ENCODE measurements at places on chromosomes 1 and 21. TPM values are rescaled to one million over a fixed set of nuclear protein-coding genes. Genes with fewer than 3 reads are reported as not detected.

DNA sequence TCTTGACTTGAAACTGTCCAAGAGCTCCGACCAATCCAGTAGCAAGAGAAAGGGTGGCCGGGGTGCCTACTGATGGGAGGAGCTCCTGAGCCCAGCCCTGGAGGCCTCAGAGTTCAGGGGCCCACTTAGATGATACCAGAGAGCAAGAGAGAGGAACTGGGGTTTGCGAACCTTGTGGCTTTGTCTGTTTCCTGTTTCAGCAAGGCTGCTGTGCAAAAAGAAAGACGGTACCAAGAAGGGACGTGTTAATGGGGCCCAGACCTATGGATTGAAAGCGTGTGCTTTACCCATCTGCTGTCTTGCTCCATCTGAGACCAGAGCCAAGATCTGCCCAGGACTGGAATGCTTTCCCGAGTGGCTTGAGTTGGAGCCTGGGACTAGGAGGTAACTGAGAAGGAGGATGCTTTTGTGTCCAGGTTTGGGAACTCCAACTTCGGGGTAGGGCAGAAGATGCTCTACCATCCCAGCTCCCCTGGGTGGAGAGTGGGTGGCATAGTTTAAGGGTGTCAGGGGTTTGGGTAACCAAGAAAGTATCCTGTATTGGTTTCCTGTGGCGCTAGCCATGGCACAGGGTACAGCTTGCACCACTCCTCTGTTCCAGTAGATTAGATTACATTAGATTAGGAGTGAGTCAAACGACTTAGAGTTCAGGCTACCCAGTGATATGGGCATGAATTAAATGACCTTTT lies at the start of gene TRAF3IP3:
TRAF3IP3 (plus strand) TSS at position 128 of the 689 bp plus-strand sequence. CDS start 3,987 bp downstream, outside the sequence.
- no peak for DNase-seq

GRCh38 chr1:198680174-198680875 lies 41.5 kb downstream of the PTPRC start:
- no peak for DNase-seq

DNA sequence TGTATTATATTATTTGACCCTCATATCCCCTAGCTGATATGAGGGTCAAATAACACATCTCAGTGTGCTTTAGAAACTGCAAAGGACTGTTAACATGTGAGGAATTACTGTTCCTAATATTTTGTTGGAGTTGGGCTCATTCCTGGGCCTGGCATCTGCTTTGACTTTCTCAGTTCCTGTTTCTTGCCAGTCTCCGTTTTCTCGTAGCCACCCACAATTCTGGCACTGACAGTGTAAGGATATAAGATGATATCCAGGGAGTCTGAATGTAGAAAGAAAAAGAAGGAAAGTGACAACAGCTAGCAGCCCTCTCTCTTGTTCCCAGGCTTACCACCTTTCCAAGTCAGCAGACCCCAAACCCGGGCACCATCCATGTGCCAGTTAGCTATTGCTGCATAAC lies 54.4 kb upstream of the SCMH1 start:
- no peak for DNase-seq

DNA sequence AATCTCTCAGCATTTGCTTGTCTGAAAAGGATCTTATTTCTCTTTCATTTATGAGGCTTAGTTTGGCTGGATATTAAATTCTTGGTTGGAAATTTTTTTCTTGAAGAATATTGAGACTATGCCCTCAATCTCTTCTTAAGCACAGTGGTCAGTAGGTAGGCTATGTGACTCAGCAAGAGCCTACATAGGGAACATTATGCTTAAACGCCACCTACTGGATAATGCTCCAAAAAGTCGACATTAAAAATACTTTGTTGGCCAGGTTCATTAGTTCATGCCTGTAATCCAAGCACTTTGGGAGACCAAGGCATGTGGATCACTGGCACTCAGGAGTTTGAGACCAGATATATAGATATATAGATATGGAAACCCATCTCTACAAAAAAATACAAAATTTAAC lies 678.0 kb upstream of the USP24 start:
- DNase-seq = peak; percentile 57

- DNase-seq = no peak
These were observed 69.1 kb upstream of the STUM start for GRCh38 chr1:226479474-226479873.

DNA sequence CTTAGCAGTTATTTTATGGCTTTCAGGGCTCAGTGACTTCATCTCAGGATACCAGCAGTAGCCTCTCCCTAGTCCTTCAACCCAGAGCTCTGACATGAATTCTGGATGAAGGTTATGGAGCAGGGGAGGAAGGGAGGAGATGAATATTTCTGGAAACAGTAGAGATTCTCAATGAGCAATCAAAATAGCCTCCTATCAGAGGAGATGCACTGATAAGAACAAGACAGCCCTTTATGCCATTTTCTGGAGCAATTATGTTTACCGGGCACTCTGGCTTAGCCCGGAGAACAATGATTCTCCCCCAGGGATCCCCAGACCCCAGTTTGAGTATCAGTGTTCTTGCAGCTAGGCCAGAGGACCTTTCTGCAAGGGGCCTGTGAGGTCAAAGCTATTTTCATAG lies 37.9 kb upstream of the EDARADD start:
- no peak for DNase-seq

GRCh38 chr21:38440746-38441145 lies 57.5 kb downstream of the ERG start:
- DNase-seq = peak; percentile 92

- DNase-seq = no peak
These were observed 10.0 kb upstream of the C8A start for GRCh38 chr1:56844545-56845136.

DNA sequence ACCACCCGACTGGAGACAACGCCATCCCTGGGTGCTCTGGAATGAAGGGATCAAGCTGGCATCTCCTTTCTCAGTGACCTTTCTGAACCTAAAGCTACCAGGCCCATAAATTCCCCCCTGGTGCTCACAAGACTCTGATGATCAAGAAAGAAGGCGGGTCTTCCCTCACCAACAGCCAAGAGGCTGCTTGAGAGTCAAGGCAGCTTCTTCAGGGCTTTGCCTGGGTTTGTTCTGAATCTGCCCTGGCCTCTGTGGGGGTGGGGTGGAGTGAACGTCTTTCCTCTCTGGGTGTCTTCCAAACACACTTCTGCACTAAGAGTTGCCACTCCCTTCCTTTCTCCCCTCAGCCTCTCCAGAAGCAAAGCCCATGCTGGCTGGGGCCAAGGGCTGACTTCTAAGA lies 36.1 kb downstream of the CD247 start:
- DNase-seq = no peak

GRCh38 chr1:5868931-5869500 lies 123.2 kb downstream of the NPHP4 start:
- DNase-seq = no peak

GRCh38 chr1:40664167-40664537 lies 1.3 kb downstream of the RIMS3 start:
- DNase-seq = no peak

DNA sequence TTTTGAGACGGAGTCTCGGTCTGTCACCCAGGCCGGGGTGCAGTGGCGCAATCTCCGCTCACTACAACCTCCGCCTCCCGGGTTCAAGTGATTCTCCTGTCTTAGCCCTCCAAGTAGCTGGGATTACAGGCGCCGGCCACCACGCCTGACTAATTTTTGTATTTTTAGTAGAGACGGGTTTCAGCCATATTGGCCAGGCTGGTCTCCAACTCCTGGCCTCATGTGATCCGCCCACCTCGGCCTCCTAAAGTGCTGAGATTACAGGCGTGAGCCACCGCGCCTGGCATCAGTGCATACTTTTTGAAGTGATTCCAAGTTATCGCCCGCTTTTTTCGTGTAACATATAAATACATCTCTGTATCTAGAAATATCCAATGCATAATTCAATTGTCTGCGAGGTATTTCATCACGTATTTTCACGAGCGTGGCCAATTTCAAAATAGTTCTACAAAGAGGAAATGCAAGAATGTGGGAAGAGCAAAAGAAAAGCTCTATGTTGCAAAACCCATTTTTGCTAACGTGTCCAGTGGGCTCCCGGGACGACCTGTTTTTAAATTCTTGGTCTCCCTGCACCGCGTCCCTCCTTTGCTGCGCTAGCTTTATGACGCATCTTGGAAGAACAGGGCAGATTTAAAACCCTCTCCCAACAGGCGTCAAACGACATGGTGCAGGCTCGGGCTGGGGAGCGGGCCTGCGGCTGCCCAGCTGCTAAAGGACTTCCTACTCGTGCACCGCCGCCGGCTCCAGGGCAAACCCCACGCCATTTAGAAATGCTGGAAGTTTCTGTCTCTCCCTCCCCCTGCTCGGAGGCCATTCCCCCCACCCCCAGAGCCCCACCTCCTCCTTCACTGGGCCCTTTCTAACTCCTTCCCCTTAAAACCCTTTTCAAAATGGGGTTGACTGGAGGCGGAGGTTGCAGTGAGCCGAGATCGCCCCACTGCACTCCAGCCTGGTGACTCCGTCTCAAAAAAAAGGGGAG lies 923 bp upstream of the IFNGR2 start:
- DNase-seq = no peak

- DNase-seq = no peak
These were observed 109.8 kb upstream of the COL6A1 start for GRCh38 chr21:45871616-45872236.

The GFI1 gene
- total RNA-seq = 0.38 TPM

The ZDHHC18 gene
- total RNA-seq = 32.4 TPM

The TAL1 gene
- total RNA-seq = not detected

The TNFRSF18 gene
- total RNA-seq = not detected

The B3GALT5 gene
- 0.48 TPM for total RNA-seq

The AADACL3 gene
- not detected for total RNA-seq

The OR2L3 gene
- not detected for total RNA-seq

The SPRR2E gene
- total RNA-seq = not detected

The TESK2 gene
- total RNA-seq = 0.84 TPM
